WTC11 (cell line): ENCODE measurements at places on chromosomes 4 and X.

DNA sequence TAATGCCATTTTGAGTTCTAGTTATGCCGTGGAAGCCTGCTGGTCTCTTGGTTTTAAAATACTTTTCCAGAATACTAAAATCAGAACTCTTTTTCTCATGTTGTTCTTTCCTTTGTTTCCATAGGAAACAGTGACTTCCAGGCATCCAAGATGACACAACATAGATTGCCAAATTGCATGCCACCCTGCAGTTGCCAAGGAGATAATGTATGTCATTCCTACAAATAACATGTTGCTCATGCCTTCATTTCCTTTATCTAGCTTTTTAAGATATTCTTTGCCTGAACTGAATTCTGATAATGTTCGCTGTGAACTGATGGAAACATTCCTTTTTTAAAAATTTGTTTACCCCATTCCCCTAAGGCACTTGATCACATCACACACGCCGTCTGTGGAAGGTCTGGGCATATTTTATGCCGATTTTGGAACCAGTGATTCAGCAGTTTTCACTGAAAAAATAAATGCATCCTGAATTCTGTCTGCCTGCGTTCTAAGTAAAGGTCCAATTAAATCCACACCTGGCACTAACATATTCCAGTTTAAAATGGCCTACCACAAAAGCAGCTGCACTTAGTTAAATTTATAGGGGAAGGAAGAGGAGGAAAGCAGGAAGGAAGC, 38.0 kb upstream of the COX7B2 start:
- no peak overlapping the region for H3K27ac ChIP-seq
- H3K4me1 ChIP-seq, result no peaks in the 10 kb centered on the region
- no peak overlapping the region for H3K4me3 ChIP-seq

DNA sequence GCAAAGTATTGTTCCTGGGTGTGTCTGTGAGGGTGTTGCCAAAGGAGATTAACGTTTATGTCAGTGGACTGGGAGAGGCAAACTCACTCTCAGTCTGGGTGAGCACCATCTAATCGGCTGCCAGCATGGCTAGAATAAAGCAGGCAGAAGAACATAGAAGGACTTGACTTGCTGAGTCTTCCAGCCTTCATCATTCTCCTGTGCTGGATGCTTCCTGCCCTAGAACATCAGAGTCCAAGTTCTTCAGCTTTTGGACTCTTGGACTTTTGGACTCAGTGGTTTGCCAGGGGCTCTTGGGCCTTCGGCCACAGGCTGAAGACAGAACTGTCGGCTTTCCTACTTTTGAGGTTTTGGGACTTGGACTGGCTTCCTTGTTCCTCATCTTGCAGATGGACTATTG, 15.3 kb upstream of the ENPP6 start:
- no peaks in the 10 kb centered on the region for H3K4me1 ChIP-seq
- H3K36me3 ChIP-seq, result no peaks in the 10 kb centered on the region
- no peak overlapping the region for H3K27ac ChIP-seq
- DNase-seq, result no peak
- no peak overlapping the region for H3K4me3 ChIP-seq

- peak; percentile 68 for DNase-seq
- peak overlapping the region; percentile 57 for H3K4me3 ChIP-seq
- no peaks in the 10 kb centered on the region for H3K36me3 ChIP-seq
- no peak overlapping the region for H3K27ac ChIP-seq
Observed at GRCh38 chrX:151359931-151360871, 36.8 kb upstream of the VMA21 start.

- no peak overlapping the region for H3K27ac ChIP-seq
- no peaks in the 10 kb centered on the region for H3K36me3 ChIP-seq
- no peak overlapping the region for H3K4me3 ChIP-seq
- no peaks in the 10 kb centered on the region; the same call in 1 of the 2 replicates for H3K4me1 ChIP-seq
- H3K27me3 ChIP-seq, result no peaks in the 10 kb centered on the region
- DNase-seq, result no peak
Observed at GRCh38 chr4:138013625-138014024, 228.5 kb downstream of the SLC7A11 start.

DNA sequence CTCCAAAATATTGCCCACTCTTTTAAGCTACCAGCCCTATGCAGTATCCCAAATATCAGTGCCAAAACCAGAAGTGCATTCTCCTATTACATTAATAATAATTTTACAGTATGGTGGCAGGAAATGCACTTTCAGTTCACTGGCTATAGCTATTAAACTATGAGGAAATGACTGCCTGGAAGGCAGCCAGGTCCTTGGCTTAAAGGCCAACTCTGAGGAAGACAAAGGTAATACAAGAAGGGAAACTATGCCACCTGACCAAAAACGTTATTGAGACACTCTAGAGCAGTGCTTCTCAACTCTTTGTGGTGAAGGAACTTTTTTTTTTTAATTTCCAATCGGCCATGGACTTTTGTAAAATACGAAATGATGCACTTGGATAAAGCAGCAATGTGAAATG, 133.6 kb upstream of the VAMP7 start:
- H3K36me3 ChIP-seq, result peaks cover 23% of the 10 kb centered on the region
- DNase-seq, result no peak
- H3K27ac ChIP-seq, result no peak overlapping the region
- no peaks in the 10 kb centered on the region; the same call in 1 of the 2 replicates for H3K27me3 ChIP-seq

- no peak for DNase-seq
- peaks cover 7% of the 10 kb centered on the region for H3K27me3 ChIP-seq
- no peaks in the 10 kb centered on the region for H3K36me3 ChIP-seq
- H3K4me3 ChIP-seq, result no peak overlapping the region
Observed at GRCh38 chr4:185540487-185541120, 5.3 kb upstream of the PDLIM3 start.

DNA sequence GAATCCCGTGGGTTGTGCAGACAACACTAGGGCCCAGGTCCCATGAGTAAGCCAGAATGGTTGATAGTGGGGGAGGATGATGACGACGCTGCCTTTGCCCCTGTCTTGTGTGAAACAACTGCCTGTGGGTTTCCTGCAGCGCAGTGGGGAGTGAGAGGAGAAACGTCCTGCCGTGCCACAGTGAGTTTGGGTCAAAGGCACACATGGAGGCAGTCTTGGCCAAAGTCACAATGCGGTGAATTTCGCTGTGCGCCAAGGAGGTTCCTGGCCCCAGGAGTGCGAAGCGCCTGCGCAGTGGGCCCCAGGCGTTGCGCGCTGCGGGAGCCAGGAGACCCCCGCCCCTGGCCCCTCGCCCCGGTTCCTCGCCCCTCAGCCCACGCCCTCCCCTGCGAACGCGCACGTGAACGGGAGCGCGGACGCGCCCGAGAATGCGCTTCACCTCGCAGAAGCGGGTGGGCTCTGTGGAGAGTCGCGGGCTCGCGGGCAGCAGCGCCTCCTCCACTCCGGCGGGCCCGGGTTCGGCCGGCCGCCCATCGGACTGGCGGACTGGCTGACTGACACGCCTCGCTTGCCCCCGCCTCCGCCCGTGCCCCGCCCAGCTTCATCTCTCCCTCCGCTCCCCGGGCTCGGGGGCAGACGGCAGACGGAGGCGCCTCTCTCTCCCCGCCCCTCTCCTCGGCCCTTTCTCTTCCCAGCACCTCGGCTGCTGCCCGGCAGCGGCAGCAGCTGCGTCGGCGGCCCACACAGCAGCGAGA, at the start of gene NUDT10:
Gene NUDT10, plus strand, starts transcription at position 635 of the 755 bp plus-strand sequence. CDS start 144 bp downstream, outside the sequence.
- H3K4me3 ChIP-seq, result peak within 1 kb of the TSS; percentile 89
- H3K27me3 ChIP-seq, result 0 out of 2 replicates have a peak, but pooled peaks cover 3% of the 10 kb centered on the region
- peaks cover 27% of the 10 kb centered on the region for H3K4me1 ChIP-seq
- H3K36me3 ChIP-seq, result no peaks in the 10 kb centered on the region
- peak; percentile 84 for DNase-seq
